AG08395 (cell line): ENCODE measurements at places on chromosomes 6 and 20.

DNA sequence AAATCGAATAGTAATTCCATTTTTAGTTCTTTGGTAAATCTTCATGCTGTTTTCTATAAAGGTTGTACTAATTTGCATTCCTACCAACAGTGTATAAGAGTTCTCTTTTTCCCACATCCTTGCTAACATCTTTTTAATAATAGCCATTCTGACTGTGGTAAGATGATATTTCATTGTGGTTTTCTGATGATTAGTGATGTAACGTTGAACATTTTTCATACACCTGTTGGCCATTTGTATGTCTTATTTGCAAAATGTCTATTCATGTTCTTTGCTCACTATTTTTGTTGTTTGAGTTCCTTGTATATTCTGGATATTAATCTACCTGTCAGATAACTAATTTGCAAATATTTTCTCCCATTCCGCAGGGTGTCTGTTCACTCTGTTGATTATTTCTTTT, 64.5 kb downstream of the LIN28B start:
- DNase-seq, result no peak

DNA sequence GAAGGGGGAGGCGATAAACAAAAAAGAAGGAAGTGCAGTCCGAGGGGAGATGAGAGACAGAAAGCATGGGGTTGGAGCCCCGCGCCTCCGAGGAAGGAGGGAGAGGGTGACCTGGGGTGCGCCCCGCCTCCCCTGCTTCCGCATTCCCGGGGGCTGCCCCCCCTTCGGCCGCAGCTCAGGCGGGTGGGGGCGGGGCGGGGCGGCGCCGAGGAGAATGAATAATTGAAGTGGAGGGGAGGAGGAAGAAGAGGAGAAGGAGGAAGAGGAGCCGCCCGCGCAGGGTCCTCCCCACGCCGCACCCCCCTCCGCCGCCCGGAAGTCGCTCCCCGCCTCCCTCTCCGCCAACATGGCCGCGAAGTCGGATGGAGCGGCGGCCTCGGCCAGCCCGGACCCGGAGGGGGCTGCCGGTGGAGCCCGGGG, at the start of gene XKR7:
XKR7 (plus strand) TSS at position 322 of the 420 bp plus-strand sequence; CDS start at position 347, 25 bp downstream.
- DNase-seq, result no peak

DNA sequence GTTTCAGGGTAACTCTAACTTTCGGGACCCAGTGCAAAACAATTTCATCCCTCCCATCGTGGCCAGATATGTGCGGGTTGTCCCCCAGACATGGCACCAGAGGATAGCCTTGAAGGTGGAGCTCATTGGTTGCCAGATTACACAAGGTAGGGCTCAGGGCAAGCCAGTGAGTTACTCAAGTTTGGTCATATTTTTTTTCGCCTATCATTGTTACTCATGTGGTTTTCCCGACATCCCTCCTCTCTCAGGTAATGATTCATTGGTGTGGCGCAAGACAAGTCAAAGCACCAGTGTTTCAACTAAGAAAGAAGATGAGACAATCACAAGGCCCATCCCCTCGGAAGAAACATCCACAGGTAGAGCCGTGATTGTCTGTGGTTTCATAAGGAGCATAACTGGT, 58.2 kb downstream of the DCBLD1 start:
- no peak for DNase-seq

DNA sequence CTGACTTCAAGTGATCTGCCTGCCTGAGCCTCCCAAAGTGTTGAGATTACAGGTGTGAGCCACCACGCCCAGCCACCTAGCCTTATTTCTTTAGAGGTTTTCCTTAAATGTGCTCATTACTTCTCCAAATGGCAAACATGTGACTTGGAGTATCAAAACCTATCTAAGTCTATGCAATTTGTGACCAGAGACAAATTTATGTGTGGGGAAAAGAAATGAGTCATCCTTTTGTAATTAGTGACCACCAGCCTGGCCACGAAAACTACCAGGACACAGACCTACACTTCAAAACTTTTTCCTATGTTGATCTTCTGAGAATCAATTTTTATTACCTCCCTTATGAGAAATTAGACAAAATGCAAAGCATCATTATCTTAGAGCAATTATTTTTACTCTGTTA, 64.6 kb upstream of the OGFRL1 start:
- no peak for DNase-seq
